ENCODE measurements at places on chromosomes 6 and 20.

GRCh38 chr6:139030228-139030963 lies 1.9 kb downstream of the ABRACL start:
- DNase-seq, result no peak

DNA sequence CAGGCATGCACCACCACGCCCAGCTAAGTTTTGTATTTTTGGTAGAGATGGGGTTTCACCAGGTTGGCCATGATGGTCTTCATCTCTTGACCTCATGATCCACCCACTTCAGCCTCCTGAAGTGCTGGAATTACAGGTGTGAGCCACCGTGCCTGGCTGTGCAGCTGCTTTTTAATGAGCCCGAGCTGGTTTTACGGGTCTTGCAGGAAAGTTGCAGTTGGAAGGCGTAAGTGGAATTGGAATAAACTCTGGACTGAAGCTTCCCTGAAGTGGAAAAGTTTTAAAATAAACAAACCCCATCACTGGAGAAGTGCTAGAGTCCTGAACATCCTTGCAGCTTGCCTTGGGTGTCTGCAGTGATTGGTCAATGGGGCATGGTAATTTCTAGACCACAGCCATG lies 40.4 kb downstream of the KIF25 start:
- no peak for DNase-seq

GRCh38 chr6:165876588-165876987 lies 213.5 kb upstream of the PDE10A start:
- no peak for DNase-seq

- no peak for DNase-seq
Observed at GRCh38 chr20:46013829-46014516, 5.3 kb downstream of the MMP9 start.

DNA sequence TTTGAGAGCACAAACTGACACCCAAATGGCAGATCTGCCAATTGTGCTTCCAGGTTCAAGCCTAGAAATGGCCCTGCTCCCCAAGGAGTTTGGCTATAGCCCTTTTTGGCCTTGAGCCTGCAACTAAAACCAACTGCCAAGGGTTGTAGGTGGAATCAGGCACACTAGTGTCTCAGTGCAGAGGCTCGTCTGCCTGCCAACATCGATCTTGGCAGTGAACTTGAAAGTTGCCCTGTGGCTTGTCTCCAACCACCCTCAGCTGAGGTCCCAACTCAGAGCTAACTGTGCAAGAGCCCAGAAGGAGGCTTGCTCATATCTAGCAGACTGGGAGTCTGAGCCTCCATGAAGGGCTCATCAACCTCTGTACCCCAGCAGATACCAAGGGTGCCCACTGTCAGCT lies 92.7 kb upstream of the GLP1R start:
- no peak for DNase-seq

DNA sequence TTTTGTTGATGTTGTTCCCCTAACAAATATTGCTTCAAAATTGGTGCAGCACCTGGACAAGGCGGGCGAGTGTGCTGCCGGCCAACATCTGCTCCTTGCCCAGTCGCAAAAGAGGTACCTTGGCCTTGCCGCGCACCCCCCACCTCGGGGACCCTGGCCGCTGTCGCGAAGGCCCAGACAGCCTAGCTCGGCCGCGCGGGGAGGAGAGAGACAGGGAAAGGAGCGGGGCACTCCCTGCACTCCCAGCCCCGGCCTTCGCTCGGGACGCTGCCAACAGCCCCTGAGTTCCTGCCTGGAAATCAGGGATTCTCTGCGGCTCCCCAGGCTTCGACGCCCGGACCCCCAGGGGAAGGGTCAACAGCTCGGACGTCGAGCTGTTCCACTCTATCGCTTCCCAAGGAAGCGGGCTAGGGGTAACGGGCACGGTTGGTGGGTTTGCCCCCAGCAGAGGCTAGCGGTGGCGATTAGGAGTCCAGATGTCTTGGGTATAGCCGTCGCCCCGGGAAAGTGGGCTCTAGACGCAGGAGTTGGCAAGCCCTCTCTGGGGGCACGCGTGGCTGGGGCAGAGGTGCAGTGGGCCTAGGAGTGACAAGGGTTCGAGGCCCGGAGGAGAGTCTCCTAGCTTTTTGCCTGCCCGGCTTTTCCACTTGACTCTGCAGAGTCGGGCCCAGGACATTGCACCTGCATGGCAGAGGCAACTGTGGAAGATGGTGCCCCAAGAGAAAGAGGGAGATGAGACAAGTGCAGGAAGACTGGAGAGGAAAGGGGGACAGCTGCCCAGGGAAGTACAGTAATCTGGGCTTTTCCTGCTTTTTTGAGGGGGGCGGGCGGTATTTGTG lies 8.2 kb downstream of the POU3F2 start:
- no peak for DNase-seq

GRCh38 chr20:2865630-2866029 lies 7.7 kb upstream of the PTPRA start:
- no peak for DNase-seq

GRCh38 chr6:26286168-26286877 lies 78.7 kb upstream of the BTN3A2 start:
- DNase-seq, result peak; percentile 84

DNA sequence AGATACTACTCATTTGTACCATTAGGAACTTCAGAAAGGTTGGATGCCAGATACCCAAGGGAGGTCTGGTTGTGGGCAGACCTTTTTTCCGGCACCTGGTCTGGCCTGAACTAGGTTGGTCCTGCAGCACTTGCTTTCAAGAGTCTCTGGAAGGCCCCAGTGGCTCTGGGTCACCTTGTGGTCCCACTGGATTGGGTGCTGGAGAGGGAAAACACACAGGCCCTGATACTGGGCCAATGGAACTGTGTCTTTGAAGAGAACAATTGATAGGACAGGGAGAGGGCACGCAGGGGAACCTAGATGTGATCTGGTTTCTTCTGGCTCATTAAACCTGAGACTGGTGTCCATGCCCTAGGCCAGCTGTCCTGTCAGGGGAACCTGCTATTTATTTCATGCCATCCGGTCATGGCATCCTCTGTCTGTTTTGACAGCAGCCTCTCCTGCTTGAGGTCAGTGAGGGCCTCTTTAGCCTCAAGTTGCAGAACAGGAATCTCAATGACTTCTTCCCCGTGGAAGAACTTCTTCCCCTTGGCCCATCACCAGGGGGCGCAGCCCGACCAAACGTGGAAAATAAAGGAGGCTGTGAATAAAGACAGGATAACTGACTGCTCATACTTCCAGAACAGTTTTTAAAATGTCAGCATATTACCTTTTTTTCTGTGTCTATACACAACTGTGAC lies 25.0 kb downstream of the TAF8 start:
- DNase-seq, result peak; percentile 81

GRCh38 chr20:63150911-63151531 lies 64.9 kb downstream of the YTHDF1 start:
- no peak for DNase-seq

- DNase-seq, result no peak
Observed at GRCh38 chr6:81693266-81693665, 59.2 kb downstream of the TENT5A start.

GRCh38 chr6:80003826-80004172 lies 650 bp upstream of the TTK start:
- DNase-seq, result no peak

GRCh38 chr6:48024956-48025355 lies 86.0 kb downstream of the PTCHD4 start:
- DNase-seq, result no peak

DNA sequence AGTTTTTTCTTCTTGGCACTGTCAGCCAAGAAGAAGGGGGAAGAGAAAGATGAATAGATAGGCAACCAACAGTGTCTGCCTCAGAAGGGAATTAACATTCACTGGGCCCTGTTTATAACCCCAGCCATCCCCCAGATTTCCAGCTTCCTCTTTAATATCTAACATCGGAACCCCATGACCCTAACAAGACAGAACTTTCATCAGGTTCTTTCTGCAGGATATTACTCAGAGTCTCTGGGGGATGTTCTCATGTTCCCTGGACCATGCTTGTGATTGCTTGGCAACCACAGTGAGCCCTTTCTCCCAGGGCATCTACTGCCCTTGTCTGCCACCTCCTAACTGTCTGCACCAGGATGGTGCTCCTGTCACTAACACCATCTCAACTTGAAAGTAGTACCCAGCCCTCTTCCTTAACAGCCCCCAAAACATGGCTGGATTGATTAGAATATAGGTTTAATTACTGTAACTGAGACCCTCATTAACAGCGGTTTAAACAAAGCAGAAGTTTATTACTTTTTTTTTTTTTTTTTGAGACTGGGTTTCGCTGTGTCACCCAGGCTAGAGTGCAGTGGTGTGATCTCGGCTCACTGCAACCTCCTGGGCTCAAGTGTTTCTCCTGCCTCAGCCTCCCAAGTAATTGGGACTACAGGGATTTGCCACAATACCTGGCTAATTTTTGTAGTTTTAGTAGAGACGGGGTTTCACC lies 12.0 kb upstream of the PTPN1 start:
- no peak for DNase-seq

DNA sequence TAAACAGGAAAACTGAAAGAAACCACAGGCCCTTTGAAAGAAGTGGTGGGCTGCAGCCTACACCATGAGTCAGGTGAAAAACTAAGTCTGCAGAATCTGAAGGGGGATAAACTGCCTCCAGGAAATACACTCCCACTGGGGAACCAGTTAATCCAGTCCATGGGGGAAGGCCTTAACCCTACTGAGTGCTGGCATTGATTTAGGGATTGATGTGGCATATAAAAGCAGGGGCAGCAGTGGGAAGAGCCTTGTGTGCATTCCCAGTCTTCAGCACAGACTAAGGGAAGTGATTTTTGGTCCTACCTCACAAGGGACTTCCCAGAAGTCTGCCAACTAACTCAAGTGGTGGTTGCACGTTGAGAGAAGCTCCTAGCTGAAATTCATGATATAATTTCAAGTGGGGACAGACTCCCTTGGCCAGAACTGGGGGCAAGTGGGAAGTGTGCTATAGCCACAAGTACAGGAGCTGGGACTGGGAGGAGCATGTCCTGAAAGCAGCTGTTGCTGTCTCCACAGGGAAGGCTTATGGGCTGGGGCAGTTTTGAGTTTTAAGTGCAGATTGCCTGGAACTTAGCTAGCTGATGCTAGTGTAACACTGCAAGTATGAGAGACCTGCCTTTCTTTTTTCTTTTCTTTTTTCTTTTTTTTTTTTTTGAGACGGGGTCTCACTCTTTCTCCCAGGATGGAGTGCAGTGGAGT lies 31.2 kb downstream of the CITED2 start:
- no peak for DNase-seq

GRCh38 chr6:33904747-33905065 lies 100.9 kb upstream of the MLN start:
- no peak for DNase-seq

DNA sequence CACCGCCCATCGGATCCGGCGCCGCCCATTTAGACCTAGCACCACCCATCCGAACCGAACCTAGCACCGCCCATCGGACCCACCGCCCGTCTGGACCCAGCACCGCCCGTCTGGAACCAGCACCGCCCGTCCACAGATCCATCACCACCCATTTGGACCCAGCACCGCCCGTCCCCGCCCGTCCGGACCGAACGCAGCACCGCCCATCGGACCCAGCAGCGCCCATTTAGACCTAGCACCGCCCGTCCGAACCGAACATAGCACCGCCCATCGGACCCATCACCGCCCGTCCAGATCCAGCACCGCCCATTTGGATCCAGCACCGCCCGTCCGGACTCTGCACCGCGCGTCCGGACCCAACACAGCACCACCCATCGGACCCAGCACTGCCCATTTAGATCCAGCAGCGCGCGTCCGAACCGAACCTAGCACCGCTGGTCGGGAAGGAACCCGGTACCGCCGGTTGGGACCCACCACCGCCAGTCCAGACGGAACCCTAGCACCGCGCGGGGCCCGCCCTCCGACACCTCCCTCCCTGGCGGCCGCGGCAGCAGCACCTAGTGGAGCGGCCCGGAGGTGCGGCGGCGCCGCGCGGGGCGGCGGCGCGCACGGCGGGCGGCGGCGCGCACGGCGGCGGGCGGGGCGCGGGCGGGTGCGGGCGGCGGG lies 348 bp upstream of the AFDN start:
- DNase-seq, result no peak

- DNase-seq, result no peak
Observed at GRCh38 chr6:25637211-25637610, 14.8 kb upstream of the SCGN start.

DNA sequence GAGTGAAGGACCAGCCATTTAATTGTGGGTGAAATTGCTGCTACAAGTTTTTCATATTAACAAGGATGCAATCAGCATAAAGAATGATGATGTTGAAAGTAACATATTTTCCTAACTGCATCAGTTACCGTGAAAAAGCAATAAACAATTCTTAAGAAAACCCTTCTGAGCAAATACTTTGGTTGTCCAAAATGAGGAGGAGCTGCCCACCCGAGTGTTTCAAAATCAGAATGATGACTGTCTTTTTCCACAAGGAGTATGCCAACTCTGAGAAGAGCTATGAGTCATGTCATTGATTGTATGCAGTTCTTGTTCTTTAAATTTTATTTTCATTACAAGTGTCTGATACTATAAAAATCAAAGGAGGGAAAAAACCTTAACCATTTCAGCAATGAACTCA lies 470.5 kb downstream of the COL12A1 start:
- DNase-seq, result no peak

GRCh38 chr20:37878835-37879599 lies 23.9 kb upstream of the VSTM2L start:
- DNase-seq, result no peak

GRCh38 chr20:53399083-53399482 lies 194.6 kb downstream of the ZNF217 start:
- DNase-seq, result no peak

- DNase-seq, result no peak
Observed at GRCh38 chr6:139423971-139424667, 49.7 kb upstream of the CITED2 start.

DNA sequence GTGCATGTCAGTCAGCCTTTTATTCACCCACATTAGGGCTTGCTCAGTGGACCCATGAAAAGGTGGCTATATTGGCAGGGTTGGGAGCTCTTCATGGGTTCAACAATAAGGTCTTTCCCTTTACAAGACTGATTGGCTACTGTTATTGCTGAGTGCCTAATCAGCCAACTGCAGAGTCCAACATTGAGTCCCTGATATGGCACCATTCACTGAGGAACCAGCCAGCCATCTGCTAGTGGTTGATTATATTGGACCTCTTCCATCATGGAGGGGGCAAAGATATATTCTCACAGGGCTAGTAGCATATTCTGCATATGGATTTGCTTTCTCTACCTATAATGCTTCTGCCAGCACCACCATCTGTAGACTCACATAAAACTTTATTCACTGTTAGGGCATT lies 69.9 kb downstream of the CDKAL1 start:
- no peak for DNase-seq

DNA sequence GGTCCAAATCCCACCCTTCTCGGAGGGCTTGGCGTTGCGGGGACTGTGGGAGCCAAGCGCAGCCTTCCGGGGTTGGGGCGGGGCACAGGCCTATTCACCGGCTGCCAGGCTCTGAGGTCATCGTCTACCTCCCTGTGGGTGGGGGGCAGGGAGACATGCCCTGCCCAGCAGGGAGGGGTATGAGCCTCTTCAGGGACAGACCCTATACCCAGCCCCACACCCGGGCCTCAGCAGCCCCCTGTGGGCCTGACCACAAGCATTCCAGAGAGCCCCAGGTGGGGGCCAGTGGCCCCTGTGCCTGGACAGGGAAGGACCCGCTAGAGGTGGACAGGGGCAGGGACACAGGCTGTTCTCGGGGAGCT lies 11.6 kb downstream of the LAMA5 start:
- DNase-seq, result no peak

- DNase-seq, result no peak
Observed at GRCh38 chr6:166626177-166627032, 646 bp downstream of the RPS6KA2 start.

GRCh38 chr6:50966986-50967385 lies 148.3 kb downstream of the TFAP2B start:
- DNase-seq, result no peak

Measured in renal pelvis (tissue), 12 donors.